ENCODE measurements at places on chromosomes 13 and 19. TPM values are rescaled to one million over a fixed set of nuclear protein-coding genes. Genes with fewer than 3 reads are reported as not detected.

DNA sequence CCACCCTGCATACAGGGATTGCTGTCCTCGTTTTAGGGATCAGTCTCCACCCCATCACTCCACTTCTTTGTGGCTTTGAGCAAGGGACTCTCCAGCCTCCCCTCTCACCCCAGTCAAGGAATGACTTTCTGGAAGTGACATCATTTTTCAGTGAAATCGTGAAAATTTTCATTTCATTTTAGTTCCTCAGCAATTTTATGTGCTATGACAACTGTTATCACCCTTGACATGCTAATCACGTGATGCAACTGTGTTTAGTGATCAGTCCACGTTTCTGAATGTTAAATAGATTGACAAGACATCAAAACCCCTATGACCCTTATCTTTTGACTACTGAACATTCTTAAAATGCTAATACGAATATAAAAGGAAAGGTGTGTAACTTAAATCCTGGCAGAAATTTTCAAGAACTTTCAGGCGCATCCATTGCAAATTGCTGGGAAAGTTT is 8.0 kb downstream of the C19orf81 start:
- DNase-seq, result no peak

DNA sequence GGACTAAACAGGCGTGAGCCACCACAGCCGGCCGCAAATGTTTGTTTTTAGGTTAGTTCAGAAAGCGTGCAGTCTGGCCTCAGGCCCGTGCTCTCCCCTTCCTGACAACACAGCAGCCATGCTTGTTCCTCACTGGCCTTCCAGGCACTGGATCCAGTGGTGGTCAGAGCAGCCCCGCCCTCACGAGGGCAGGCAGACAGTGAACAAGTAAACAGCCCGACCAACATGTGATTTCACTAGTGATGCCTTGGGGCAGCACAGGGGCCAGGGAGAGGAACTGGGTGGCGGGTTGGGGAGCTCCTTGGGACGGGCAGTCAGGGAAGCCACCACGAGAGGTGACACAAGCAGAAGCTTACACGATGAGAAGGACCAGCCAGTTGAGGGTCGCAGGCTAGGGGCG is 40.8 kb downstream of the CAPN12 start:
- no peak for DNase-seq

DNA sequence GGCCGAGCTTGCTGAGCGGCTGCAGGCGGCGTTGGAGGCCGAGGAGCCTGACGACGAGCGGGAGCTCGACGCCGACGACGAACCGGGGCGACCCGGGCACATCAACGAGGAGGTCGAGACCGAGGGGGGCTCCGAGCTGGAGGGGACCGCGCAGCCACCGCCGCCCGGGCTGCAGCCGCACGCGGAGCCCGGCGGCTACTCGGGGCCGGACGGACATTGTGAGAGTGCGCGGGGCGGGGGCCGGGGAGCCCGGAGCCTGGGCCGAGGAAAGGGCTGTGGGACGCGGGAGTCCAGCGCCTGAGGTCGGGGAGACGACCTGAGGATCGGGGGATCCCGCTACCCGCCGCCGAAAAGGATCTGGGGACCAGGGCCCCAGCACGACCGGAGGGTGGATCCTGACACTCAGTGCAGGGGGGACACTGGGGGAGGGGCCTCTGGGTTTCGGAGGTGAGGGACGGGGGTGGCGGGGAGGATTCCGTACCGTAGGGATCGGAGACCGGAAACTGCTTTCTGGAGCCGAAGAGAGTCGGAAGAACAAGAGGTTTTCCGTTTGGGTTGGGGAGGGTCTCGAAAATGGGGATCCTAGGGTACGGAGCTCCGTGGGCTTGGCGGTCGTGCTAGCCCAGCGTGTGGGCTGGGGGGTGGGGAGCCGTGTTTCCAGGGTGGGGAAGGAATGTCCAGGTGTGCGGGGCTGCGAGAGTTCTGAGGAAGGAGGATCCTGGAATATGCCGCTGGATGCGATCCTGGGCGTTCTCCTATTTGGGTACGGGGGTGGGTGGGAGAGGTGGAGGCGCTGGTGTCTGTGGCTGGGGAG is 616 bp downstream of the HNRNPUL1 start:
- DNase-seq, result peak; percentile 59

GRCh38 chr19:8321986-8322637 is 816 bp downstream of the RPS28 start:
- DNase-seq, result no peak

DNA sequence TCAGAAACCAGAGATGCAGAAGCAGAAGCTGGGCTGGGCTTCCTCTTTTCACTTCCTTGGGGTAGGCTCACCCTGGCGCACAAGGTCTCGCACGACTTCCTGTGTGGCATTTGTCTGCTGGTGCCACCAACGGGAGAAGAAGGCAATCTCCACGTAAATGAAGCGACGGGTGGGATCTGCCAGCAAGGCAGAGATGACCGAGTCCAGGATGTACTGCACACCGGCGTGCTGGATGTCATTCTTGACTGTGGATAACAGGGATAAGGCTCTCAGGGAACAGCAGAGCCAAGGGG is 1.3 kb downstream of the MAN2B1 start:
- DNase-seq, result no peak

DNA sequence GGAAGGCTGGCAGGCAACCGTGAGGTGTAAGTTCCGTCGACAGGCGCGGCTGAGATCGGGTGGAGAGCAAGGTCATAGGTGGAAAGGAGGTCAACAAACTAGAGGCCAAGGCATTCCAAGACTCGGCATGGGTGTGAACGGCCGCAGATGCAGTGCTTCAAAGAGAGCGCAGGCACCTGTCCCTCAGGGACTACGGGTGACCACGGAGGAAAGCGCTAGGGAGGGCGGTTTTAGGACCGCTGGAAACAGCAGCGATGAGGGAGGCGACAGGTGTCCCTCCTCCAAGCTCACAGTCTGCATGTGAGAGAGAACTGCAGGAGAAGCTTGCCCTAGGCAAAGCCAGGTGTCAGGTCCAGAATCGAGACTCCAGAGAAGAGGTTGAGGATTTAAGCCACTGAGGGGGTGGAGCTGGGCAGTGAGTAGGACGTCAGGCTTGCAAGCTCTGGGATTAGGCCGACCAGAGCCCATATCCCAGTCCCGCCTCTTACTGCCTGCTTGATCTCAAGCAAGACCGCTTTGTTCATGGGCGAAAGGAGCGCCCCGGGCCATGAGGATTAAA is 1.6 kb upstream of the MLNR start:
- no peak for DNase-seq

GRCh38 chr13:51096131-51096530 is 14.9 kb downstream of the C13orf42 start:
- no peak for DNase-seq

DNA sequence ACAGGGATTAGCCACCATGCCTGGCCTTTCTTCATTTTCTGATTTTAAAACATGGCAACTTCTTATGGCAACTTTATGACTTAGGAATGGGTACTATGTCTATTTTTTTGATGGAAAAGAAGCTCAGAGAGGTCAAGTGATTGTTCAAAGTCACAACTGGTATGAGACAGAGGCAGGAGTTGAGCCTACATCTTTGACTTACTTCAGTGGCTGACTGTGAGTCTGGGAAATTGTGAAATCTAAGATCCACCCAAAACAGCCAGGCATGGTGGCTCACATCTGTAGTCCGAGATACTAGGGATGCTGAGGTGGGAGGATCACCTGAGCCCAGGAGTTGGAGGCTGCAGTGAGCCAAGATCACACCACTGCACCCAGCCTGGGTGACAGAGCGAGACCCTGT is 2.4 kb upstream of the ACTL9 start:
- no peak for DNase-seq

DNA sequence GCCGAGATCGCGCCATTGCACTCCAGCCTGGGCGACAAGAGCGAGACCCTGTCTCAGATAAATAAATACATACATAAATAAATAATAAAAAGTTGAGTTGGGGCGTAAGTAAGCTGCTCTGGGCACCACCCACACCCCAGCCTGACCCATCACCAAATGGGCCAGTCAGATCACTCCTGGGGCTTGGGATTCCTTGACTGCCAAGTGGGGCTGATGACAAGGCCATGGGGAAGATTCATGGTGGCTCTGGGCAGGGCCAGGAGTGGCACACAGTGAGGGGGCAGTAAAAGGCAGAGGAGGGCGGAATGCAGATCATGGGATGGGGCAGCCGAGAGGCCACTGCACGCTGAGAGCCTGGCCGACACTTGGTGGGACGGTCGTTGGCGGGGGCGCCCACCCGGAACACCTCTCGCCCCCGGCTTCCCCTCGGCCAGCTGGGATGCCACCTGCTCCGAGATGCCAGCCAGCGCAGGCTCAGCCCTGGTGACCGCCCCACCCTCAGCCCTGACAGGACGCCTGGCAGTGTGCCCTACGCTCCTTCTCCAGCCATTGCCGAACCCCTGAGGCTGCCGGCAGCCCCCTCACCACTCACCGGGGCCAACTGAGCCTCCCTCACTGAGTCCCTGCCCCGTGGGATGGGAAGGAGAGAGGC is 10.9 kb downstream of the ZNF653 start:
- no peak for DNase-seq

DNA sequence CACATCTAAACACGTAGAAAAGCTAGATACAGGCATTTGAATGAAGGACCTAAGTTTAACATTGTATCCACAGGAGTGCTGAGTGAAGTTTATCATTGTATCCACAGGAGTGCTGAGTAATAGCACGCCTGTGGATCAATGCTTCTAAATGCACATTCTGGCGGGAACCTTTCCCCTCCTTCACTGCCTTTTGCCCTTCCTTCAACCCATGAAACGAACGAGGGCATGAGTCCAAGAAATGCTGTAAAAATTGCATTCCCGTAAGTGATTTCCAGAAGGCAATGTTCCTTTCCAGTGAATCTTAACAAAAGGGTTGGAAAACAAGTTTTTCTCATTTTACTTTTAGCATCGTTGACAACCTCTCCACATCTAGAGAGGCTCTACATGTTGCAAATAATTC is 88.1 kb downstream of the ZDHHC20 start:
- DNase-seq, result no peak

DNA sequence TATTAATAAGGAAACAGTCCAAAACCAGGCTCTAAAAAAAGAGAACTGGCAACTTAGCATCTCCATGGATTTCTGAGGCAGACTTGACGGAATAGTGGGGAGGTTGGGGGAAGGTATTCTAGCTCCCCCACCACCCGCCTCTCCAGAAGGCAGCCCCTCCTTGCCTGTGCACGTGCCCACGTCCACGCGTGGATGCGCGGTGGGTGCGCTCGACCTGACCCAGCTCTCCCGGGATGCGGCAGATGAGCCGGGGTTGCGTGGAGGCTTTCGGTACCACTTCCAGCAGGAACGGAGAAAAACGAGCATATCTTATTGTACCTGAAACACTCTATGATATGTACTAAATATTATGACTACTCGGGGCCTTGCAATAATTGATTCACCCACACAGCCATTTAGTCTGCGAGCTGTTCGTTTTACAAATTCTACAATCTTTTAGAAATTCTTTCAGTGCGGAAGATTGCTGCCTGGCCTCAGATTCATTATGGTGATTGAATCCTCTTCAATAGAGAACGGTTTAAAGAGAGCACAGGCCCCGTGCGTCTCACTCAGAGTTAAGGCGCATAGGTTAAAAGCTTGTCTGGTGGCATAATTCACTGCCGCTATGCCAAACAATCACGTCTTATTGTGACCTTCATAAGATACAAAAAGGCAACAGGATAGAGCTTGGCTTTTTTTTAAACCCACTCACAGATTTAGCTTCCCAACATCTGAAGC is 117.9 kb downstream of the URI1 start:
- DNase-seq, result no peak

- DNase-seq, result no peak
Measured at GRCh38 chr13:113151745-113152690, 6.4 kb upstream of the PROZ start.

- peak; percentile 26 for DNase-seq
Measured at GRCh38 chr13:72839831-72840426, 58.0 kb downstream of the PIBF1 start.

GRCh38 chr13:47553329-47553977 is 447.6 kb downstream of the SUCLA2 start:
- DNase-seq, result no peak

GRCh38 chr19:48755084-48755641 is at the start of gene FGF21:
FGF21 (plus strand) TSS chr19:48755524; CDS start chr19:48756237, 713 bp downstream.
- DNase-seq, result no peak

DNA sequence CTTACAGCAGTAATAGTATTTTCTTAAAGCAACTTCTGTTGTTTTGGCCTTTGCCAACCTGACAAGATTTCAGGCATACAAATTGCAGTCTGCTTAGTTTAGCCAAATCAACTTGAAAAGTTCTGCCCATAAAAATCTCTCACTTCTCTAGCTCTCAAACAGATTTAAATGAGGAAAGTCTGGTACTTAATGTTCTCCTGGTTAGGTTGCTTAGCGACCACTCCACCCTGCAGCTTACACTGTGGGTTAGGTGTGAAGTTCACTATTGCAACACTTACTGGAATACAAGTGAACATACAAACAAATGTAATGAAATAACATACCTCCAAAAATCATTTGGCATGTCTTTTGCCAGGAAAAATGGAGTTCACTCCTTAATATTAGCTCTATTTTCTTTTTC is 178.7 kb upstream of the PCDH9 start:
- no peak for DNase-seq

DNA sequence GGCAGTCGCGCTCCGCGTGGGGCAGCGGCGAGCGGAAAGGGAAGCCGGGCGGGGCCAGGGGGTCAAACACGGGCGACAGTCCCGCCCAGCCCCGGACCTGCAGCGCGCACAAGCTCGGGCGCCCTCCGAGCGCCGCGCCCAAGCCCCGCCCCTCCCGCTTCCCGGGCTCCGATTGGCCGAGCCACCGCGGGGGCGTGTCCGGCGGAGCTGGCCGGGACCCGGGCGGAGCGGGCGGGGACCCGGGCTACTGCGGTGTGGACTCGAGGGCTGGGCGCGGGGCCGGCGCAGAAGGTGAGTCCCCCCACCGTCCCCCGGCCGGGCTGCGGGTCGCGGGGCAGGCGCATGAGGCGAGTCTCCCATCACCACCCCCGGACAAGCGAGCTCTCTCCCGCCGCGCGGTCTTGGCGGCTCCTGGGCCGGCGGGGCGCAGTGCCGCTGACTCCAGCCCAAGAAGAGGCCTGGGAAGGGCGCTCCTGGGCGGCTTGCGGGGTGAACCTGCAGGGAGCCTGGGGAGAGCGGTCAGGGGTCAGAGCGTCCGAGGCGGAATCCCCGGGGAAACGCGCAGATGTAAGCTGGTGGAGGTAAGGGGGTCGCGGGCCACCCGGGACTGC is at the start of gene PLEKHF1:
PLEKHF1 (plus strand) TSS at position 247 of the 611 bp plus-strand sequence. CDS start 8,379 bp downstream, outside the sequence.
- DNase-seq, result peak; percentile 82

SARS2 gene
- 11.5 TPM for total RNA-seq

SMIM17 gene
- total RNA-seq, result 0.36 TPM

MIR17HG gene
- total RNA-seq, result 3.9 TPM

EFNA2 gene
- not detected for total RNA-seq

DACH1 gene
- not detected for total RNA-seq

ERCC1 gene
- total RNA-seq, result 138 TPM

EDDM13 gene
- total RNA-seq, result not detected

Measured in RPMI7951 (cell line).